ENCODE measurements at places on chromosomes 4 and X.
A peak's percentile ranks its signal among the peaks of the same experiment; 100 is the strongest.

GRCh38 chr4:36388710-36389109 lies 107.3 kb downstream of the DTHD1 start:
- no peak for DNase-seq

- no peak for DNase-seq
Measured at GRCh38 chr4:155999725-156000124, 46.1 kb upstream of the CTSO start.

- no peak for DNase-seq
Measured at GRCh38 chr4:171582961-171583581, 230.1 kb upstream of the GALNTL6 start.

DNA sequence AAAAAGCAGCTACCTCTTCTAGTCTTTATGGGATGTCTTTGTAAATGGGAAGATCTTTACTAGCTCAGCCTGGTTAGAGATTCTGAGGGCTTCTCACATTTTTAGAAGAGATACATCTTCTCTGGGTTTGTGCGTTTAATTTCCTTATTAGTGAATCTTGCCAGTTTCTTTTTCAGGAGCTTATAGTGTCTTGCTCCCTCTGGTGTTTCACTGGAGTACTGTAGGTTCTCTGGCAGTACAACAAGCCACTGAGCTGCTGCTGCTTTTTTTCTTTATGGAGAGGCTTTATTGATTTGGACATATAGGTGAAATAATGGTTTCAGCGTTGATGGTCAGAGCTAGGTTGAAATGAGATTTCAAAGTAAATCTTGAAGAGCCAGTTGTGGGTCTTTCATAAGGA lies 82.9 kb downstream of the LAS1L start:
- no peak for DNase-seq

GRCh38 chr4:184968784-184969201 lies 49.5 kb upstream of the HELT start:
- DNase-seq: no peak

DNA sequence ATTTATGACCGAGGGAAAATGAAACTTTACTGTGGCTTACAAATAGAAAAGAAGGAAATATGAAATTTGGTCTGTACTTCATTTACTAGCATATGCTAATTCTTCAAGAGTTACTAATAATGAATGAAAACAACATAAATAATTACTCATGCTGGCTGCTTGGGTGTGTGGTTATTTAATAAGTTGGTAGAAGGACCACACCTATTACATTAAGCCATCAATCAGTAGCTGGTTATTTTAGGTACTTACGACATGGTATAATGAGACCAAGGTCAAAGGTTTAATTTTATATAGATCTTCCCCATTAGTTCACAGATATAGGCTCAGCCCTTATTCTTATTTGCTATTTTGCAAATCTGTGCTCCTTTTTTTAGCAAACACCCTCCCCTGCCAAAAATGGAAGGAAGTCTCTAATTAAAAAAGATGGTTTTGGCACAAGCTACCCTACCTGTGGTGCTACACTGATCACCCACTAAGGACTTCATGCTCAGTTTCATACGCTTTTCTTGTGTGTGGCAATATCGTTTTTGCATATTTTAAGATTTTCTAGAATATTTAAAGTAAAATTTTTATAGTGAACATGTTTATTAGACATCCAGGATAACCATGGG lies 14.1 kb downstream of the TMPRSS11D start:
- no peak for DNase-seq

GRCh38 chr4:184392316-184392715 lies 82.0 kb downstream of the IRF2 start:
- DNase-seq: no peak

- DNase-seq: no peak
Measured at GRCh38 chr4:163419074-163419473, 54.5 kb downstream of the TKTL2 start.

DNA sequence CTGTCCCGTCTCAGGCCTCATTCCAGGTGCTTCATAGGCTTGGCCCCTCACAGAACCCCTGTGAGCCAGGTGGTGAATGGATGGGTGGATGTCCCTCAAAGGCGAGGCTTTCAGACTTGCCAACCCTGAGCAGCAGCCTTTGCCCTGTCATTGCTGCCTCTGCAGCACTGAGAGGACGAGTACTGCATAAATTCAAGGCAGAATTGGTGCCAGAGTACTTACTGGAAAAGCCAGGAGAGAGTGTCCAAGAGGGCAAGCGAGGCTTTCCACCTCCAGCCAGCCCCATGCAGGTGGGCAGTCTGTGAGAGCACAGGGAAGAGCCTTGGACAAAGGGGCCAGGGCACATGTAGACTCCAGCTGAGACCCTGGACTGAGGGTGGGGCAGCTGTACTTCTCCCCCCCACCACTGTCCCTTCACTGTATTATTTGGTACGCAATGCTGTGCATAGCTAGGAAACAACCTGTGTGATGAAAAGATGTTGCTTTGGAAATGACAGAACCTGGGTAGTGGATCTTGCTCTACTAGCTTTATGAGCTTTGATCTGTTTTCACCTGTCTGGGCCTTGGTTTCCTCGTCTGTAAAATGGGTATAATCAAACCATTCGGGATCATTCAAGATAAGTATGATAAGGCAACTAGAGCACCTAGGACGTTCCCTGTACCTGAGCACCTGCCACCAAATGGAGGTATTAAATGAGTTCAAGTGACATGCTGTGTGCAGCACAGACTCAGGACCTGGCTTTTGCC lies 224.9 kb upstream of the PSAPL1 start:
- DNase-seq: no peak

DNA sequence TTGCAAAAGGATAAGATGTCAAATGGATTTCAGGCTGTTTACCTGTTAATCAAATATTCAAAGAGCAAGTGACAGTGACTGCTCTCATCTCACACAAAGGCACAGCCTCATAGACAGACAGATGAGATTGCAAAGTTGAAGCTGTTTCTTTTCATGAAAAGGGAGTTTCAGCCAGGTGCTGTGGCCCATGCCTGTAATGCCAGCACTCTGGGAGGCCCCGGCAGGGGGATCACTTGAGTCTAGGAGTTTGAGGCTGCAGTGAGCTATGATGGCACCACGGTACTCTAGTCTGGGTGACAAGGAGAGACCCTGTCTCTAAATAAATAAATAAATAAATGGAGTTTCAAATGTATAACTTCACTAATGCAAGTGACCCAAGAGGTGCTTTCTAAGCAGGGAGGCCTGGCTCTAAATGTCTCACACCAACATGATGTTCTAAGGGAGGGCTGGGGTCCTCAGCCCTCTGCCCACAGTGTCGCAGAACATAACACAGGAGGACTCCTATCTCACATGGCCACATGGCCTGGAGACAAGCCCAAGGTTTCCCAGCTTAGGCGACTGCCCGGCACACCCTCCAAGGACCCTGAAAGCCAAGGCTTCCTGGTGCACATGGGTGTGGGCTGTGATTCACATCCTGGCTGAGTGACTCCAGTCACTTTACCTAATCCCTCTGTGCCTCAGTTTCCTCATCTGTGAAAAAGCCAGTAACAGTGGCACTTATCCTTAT lies 26.8 kb downstream of the PPP2R2C start:
- DNase-seq: no peak

- DNase-seq: no peak
Measured at GRCh38 chr4:148926276-148927260, 484.4 kb upstream of the NR3C2 start.

- DNase-seq: no peak
Measured at GRCh38 chrX:31217084-31217483, 145.2 kb upstream of the FTHL17 start.

DNA sequence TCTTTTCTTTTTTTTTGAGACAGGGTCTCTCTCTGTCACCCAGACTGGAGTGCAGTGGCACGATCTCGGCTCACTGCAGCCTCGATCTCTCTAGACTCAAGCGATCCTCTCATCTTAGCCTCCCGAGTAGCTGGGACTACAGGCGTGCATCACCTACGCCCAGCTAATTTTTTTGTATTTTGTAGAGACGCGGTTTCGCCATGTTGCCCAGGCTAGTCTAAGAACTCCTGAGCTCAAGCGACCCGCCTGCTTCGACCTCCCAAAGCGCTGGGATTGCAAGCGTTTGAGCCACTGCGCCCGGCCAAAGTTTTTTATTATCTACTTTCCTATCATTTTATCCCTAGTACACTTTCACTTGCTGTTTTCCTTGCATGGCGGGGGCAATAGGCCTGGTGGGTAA lies 1.4 kb downstream of the UBA6 start:
- no peak for DNase-seq

DNA sequence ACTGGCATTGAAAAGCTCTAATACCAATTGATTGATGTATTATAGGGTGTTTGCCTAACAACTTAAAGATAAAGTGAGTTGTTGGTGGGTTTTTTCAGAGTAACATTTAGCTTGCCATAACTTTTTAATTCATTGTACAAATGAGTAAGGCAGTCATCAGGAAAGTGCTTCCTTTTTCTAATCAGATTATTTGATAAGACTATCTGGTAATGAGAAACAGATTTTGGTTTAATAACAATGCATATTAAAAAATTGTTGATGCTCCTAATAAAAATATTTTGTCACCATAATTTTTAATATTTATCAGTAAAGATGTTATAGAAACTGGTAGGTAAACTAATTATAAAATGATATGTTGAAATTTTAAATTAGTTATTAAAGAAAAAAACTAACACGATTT lies 51.3 kb downstream of the BLTP1 start:
- no peak for DNase-seq

DNA sequence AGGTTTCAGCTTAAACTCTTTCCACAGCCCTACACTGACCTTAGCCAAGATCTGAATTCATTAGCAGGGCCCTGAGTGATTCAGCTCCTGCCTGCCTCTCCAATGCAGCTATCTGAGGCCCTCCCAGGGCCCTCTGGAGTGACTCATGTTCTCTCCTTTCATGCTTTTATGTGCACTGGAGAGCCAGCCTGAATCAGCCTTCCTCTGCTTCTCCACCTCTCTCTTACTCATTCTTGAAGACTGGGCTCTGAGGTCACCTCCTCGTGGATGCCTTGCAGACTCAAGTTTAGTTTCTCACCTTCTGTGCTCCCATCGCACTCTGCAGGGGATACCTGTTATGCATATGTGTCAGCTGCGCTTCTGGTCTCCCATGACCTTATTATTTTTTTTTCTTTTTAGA lies 3.1 kb upstream of the OCIAD2 start:
- DNase-seq: no peak

- DNase-seq: no peak
Measured at GRCh38 chrX:87732133-87732532, 214.5 kb downstream of the KLHL4 start.

DNA sequence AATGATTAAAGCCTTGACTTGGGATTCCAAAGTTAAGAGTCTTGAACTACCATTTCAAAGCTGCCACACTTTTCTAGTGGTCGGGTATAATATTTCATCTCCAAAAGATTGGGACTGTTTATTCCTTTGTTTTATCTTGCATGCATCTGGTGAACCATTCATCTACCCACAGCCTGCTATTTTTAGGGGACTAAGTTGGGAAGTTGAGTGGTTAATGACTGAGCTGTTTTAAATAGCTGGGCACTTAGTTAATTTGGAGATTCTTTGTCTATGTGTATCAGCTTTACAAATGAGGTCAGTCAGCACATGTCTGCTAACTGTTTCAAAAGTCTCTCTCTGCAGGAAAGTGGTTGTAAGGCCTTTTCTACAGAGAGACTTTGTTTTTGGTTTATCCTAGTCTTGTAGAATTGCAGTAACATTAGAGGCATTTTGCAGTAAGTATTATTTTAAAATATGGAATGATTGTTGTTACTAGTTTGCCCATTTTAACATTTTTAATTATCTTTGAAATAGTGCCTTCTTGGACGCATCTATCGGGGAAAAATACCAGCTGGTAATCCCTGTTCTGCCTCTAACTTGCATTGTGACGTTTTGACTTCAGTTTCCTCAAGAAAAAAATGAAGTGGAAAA lies 8.2 kb downstream of the BMP2K start:
- no peak for DNase-seq

- DNase-seq: no peak
Measured at GRCh38 chrX:330726-331150, 12.1 kb upstream of the GTPBP6 start.

- DNase-seq: no peak
Measured at GRCh38 chrX:102708900-102709299, 3.3 kb upstream of the GPRASP2 start.

DNA sequence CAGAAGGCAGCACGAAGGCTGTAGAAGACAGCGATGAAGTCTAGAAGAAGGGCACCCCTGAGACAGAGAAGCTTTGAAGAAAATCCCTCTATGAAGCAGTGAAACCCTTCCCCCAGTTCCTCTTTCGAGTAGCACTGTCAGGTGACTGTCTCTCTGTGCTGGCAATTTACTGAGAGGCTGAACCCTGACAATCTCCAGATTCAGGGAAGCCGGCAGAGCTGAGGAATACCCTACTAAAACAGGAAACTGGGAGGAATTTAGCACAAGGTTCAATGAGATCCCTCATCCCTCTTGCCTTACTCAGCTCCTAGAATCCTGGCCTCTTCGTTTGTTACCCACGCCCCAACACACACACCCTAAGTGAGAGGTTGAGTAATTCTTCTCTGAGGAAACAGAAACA lies 239.7 kb upstream of the NOCT start:
- no peak for DNase-seq

GRCh38 chrX:25968920-25969319 lies 169.2 kb upstream of the MAGEB18 start:
- DNase-seq: no peak

GRCh38 chr4:7843831-7844593 lies 95.6 kb downstream of the AFAP1 start:
- DNase-seq: peak; percentile 61

DNA sequence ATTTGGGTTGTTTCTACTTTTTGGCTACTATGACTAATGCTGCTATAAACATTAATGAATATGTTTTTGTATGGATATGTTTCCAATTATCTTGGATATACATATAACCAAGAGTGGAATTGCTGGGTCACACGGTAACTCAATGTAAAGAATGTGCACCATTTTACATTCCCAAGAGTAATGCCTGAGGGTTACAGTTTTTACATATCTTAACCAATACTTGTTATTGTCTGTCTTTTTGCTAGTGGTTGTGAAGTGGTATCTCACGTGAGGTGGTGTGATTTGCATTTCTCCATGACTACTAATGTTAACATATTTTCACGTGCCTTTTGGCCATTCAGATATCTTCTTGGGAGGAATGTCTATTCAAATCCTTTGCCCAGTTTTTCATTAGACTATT lies 200.3 kb upstream of the MAB21L2 start:
- no peak for DNase-seq

DNA sequence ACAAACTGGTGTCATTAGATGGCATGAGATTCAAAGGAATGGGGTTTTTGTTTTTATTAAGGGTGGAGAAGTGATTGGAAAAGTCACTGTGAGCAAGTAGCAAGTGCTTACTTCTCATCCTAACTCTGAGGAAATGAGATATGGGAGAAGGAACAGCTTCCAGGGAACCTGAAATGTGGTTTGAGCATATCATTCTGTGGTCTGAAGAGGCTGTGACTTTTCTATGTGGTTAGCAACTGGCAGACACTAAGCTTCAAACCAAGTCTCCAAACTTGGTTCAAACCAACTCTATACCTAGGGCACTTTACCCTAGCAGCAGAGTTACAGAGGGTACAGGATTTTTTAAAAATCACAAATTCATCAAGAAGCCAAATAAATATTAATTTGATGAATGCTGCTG lies 58.2 kb downstream of the DCLK2 start:
- DNase-seq: no peak

- no peak for DNase-seq
Measured at GRCh38 chr4:137649711-137650450, 117.6 kb upstream of the PCDH18 start.

- no peak for DNase-seq
Measured at GRCh38 chrX:134431894-134432293, 28.1 kb upstream of the HPRT1 start.

Data from amygdala (tissue), 56 donors.